ENCODE measurements at places on chromosomes 16 and 17.

GRCh38 chr16:5367951-5368350, 270.4 kb upstream of the EEF2KMT start:
- no peak for DNase-seq

GRCh38 chr17:78679495-78680395, 102.3 kb downstream of the CYTH1 start:
- DNase-seq = no peak

DNA sequence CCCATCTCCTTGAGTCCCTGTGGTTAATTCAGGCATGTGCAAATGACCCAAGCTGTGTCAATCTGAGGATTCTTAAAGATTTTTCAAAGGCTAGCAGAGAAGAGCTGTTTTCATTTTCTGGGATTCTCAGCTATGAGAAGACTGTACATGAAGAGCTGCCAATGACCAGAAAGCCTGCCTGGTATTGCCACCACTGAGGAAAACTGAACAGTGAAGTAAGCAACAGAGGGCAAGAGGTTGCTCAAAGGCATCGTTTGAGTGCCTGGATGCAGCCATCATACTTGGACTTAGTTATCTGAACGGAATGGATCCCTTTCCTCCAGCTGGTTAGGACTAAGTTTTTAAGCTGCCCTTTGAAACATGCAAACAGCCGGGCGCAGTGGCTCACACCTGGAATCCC, 38.4 kb downstream of the FAM20A start:
- DNase-seq = no peak

GRCh38 chr17:78824240-78824639, 16.4 kb downstream of the USP36 start:
- no peak for DNase-seq

- peak; percentile 14 for DNase-seq
Measured at GRCh38 chr17:59914274-59914854, 21.4 kb downstream of the RPS6KB1 start.

DNA sequence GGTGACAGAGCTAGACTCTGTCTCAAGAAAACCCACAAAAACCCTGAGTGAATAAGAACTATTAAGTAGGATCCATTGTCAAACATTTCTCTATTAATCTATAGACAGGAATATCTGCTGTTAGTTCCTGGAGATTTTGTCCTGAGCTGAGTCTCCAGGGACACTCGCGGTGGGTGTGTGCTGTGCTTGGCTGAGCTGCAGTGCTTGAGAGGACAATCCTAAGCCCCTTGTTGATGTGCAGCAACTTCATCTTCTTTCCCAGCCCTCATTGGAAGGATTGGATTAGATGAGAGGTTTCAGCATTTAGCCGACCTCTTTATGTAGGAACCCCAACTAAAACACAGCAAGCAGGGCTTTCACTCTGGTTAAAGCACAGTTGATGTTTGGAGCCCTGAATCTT, 33.3 kb downstream of the NDEL1 start:
- DNase-seq = no peak

DNA sequence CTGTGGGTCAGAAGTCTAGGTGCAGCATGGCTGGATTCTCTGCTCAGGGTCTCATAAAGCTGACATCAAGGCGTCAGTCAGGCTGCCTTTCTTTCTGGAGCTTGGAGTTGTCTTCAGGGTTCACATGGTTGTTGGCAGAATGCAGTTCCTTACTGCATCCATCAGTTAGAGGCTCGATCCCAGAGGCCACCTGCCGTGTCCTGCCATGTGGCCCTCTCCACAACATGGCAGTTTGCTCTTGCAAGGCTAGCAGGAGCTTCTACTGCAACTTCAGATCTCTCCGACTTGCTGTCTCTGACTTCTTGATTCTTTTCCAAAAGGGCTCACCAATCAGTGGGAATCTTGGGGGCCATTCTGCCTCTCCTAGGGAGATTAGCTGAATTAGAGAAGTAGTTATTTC, 11.9 kb downstream of the PITPNC1 start:
- no peak for DNase-seq

DNA sequence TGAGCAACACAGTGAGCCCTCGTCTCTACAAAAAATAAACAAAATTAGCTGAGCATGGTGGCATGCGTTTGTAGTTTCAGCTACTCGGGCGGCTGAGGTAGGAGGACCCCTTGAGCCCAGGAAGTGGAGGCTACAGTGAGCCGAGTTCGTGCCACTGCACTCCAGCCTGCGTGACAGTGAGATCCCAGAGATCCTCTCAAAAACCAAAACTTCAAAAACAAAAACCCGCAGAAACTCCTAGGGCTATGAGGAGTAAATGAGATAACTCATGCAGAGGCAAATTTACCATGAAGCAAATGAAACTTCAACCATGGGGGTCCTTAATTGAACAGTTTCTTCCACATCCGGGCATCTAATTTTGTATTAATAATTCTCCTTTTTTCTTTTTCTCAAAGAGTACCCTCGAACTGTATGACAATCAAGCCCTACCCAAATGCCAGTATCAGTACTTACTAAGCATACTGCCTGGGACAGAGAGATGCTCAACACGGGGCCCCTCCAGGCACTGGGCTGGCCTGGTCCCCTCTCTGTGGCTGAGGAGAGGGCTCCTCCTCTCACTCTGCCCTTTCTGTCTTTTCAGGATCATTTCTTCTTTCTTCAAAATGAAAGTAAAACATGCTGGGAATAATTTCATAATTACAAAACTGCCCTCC, 789 bp upstream of the PIPOX start:
- DNase-seq = no peak

- no peak for DNase-seq
Measured at GRCh38 chr17:15398291-15398690, 56.9 kb upstream of the TEKT3 start.

DNA sequence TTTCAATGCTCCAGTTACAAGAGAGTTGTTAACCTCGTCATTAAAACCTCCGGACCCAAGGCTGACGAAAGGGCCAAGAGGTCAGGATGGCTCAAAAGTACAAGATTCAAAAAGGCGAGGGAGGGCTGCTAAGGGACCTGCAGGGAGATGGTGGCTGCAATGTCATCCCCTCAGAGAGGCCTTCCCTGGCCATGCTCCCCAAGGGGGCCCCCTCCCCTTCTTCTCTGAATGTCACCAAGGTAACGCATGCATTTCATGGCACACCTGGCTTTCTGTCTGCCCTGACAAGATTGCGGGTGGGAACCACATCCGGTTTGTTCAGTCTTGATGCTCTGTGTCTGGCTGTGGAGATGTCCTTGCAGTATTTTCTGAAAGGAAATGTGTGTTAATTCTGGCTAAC, 89.9 kb downstream of the C16orf78 start:
- peak; percentile 28 for DNase-seq

DNA sequence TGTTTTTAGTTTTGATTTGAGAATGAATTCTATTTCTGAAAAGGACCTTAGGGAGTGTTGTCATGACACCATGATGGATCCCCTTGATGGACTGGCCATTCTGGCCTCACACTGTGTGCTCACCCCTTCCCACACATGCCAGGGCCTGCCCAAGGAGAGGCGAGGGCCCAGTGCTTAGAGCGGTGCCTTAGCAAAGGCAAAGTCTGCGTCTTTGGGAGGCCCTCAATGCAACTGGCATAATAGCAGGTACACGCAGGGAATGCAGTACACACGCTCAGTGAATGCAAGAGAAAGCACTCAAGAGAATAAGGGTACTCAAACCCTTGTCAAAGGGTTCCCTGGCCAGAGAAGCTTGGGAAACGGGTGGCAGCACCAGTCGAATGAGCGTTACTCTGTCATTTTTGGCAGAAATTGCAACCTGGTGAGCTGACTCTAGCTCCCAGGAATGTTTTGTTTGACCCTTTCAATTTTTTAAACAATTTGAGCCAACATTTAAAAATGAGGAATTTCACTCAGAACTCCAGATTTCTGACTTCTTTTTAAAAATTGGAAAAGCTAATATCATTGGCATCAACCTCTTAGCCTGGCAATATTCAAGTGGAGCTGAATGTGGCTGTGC, 32.1 kb downstream of the NKD1 start:
- DNase-seq = no peak

DNA sequence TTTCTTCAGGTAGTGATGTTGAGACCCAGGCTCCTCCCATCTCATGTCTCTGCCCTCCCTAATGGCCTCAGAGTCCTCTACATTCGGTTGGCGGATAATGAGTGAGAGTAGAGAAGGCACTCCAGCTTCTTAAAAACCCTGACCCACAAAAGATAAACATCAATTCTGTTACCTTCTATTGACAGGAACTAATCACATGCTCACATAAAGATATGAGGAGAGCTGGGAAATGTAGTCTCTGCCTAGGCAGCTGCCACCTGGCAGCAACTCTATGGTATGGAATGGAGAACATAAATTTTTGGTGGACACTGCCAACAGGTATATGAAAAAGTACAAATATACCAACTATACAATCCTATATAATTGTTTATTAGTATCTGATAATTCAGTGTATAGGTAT, 110.7 kb upstream of the HLF start:
- DNase-seq = no peak

- no peak for DNase-seq
Measured at GRCh38 chr17:69093279-69093789, 32.6 kb upstream of the ABCA9 start.

- DNase-seq = no peak
Measured at GRCh38 chr17:11324846-11325420, 83.9 kb downstream of the SHISA6 start.

DNA sequence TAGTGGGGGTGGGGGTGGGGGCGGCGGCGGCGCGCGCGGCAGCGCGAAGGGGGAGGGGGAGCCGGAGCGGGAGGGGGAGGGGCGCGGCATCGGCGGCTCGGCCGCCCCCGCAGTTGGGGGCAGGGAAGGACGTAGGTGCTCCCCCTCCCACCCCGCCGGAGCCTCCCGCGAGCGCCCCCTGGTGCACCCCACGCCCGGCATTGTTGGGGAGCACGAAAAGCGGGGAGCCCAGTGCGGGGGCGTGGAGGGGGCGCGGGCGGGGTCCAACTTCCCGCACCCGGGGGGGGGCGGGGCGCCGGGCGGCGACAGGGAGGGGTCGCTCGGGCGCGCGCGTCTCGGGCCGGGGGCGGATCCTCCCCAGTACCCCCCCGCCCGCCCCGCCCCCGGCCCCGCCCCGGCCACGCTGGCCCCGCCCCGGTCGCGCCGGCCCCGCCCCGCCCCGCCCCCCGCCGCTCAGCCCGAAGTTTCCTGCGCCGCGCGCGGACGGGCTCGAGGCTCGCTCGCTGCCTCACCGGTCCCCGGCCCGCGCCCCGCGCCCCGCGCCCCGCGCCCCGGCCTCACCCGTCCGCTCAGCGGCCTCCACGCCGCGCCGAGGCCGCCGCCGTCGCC, at the start of gene CACNA1H:
Gene CACNA1H, plus strand, starts transcription at position 456 of the 609 bp plus-strand sequence. CDS start 632 bp downstream, outside the sequence.
- peak; percentile 71 for DNase-seq

- DNase-seq = no peak
Measured at GRCh38 chr17:65202844-65203571, 65.8 kb downstream of the RGS9 start.

DNA sequence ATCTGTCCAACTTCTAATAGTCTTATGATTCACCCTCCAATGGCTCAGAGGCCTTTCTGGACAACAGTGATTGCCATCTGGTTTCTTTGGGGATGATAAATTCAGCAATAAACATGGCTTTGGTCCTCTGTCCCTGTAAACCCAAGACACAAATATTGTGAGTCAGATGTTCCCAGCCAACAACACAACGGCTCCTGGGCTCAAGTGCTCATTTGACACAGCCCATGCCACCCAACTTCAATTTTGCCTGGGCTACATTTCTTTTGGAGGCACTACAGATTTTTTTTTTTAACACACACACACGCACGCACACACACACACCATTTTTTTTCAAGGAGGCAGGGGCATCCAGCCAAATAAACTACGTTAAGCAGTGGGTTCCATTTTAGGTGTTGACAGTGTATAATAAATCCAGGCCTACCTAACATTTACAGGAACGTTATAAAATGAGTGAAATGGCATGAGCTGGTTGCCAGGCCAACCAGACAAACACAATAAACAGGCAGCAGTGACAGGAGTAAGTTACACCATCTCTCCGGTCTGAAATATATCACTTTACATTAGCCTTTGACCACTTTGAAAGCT, 939.9 kb upstream of the SOX9 start:
- no peak for DNase-seq

- no peak for DNase-seq
Measured at GRCh38 chr17:6551869-6552531, 4.4 kb downstream of the PITPNM3 start.

- no peak for DNase-seq
Measured at GRCh38 chr17:16040710-16041251, 41.2 kb downstream of the TTC19 start.

GRCh38 chr17:28141773-28142172, 99.3 kb downstream of the NLK start:
- no peak for DNase-seq

- DNase-seq = peak; percentile 84
Measured at GRCh38 chr17:47889734-47890529, 6.1 kb upstream of the SP2 start.

- DNase-seq = no peak
Measured at GRCh38 chr17:34412965-34413441, 50.0 kb upstream of the CCL1 start.

DNA sequence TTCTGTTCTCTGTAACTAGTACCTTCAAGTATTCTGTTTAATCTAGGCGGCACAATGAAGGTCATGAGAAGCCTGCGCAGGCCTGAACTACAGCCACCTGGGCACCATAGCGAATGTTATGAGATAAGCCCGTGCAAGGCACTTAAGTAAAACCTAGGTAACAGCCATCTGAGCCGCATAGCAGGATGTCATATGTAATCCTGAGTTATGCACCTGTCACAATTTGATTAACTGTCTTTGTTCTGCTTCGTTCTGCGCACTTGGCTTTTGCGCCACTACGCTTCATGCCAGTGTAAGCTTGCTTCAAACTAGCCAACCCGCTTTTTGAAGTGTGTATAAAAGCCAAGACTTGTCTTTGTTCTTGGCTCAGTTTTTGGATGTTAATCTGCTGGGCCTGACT, 449.8 kb downstream of the KCNJ18 start:
- DNase-seq = no peak

- no peak for DNase-seq
Measured at GRCh38 chr17:75536366-75536765, 10.9 kb downstream of the LLGL2 start.

GRCh38 chr16:87678618-87679017, 76.3 kb downstream of the JPH3 start:
- DNase-seq = no peak
